ENCODE measurements at places on chromosomes 6 and 20.

GRCh38 chr20:6473197-6473596 lies 294.3 kb upstream of the BMP2 start:
- DNase-seq: no peak

DNA sequence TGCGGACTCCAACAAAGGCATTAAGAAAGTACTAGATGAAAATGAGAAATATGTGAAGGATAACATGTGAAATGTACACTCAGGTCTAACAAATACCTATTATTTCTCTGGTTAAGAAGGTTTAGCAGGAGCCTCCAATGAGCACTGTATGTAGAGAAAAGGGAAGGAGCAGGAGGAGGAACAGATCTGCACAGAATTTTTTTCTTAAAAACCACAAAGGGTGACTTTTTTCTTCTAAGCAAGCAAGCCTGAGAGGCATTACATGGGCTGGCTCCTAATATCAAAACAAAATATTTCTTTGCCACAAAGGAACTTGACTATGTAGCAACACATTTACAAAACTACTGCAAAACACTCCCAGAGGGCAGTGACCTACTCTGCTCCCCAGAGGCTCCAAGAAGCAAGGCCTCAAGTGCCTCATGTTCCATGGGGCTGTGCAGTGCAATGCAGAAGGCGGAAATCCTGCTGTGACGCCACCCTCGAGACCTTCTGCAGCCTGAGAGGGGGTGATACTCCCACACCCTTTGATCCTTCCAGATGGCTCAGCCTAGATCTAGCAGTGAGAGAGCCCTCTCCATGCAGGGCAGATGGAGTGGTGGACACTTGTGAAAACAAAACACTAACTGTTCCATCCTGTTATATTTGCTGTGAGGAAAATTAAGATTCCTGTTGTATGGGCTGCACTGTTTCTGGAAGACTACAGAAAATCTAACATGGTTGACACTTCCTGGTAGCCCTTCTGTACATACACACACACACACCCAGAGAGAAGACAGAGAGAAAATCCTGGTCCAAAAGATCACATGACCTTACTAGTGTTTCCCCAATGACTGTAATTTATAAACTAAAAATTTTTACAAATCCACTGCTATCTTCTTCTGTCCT lies 36.0 kb upstream of the SMIM29 start:
- no peak for DNase-seq

- DNase-seq: no peak
Observed at GRCh38 chr20:58616411-58616810, 34.7 kb upstream of the STX16 start.

DNA sequence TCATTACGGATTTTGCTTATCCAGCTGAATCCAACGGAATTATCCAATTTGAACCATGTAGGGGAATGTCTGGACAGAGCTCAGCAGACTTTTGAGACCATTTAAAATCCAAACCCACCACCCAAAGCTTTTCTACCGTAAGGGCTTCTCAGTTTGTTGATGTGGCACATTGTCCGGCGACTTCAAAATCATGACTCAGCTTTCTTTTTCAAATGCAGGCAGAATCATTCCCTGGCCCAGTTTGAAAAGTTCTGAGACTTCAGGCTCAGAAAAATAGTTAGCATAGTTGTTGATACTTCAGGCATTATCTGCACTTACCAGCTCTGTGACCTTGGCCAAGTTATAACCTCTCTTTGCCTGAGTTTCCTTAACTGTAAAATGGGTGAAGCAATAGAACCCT lies 182.2 kb downstream of the PTPRT start:
- no peak for DNase-seq

Data from A172 (cell line).